Activated CD8-positive, alpha-beta memory T cell treated with anti-CD3 and anti-CD28 coated beads, Interleukin-2, amount 10 ng/mL, durations not matched to agents 7 days and 5 days (primary cell): ENCODE measurements at places on chromosomes 3 and 15. TPM values are rescaled to one million over a fixed set of nuclear protein-coding genes. Genes with fewer than 3 reads are reported as not detected.

UPK1B gene
- total RNA-seq = not detected

PPP1R14D gene
- not detected for total RNA-seq

DNA sequence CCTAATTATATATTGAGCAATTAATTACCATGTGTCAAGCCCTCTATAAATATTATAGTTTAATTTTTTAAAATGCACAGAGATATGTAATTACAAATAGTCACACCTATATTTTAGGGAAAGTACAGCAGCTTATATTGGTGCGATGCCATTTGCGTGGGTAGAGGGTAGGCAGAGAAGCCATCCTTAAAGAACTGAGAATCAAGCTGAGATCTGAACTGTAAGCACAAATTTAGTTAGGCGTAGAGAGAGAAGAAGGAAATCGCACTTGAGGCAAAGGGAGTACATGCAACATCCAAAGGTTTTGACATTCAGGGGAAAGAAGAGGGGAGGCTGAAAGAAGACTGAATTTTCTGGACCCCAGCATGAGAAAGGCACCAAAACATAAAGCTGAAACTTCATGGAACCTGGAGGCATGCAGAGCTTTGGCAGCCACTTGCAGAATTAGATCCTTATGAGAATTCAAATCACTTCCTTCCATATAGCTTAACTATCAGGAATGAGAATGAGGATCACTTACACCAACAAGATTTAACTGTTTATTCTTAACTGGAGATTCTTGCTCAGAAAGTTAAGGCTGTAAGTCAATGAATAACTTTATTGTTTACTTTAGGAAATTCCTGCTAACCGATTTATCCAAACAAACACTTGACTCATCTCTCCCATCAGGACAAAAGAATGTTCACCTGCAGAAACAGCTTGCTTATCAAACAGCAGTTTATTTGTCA lies 114.3 kb downstream of the TGFBR2 start:
- H3K27me3 ChIP-seq = no peaks in the 10 kb centered on the region
- peaks cover 1% of the 10 kb centered on the region for H3K36me3 ChIP-seq
- H3K27ac ChIP-seq = no peak overlapping the region
- no peaks in the 10 kb centered on the region for H3K4me1 ChIP-seq

DNA sequence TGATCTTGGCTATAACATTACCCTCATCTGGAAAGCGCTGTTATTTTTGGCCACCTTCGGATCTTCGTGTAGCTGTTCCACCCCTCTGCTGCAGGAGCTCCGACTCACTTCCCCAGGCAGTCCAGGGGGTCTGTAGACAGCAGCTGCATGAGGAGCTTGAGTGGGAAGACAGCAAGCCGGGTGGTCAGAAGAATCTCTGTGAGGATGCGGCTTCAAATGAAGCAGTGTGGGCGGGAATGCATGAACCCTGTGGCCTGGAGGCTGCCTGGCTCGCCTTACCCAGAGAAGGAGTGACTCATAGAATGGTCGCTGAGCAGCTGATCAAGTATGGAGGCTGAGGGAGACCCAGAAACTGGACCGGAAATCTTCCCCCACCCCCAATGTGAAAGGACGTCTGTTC lies 45.2 kb upstream of the NR2F2 start:
- H3K27me3 ChIP-seq = no peaks in the 10 kb centered on the region
- no peak overlapping the region for H3K27ac ChIP-seq
- H3K4me1 ChIP-seq = no peaks in the 10 kb centered on the region

GRCh38 chr3:196969660-196970546 lies 1.3 kb upstream of the PIGZ start:
- DNase-seq = peak; percentile 70
- peaks cover 17% of the 10 kb centered on the region for H3K4me1 ChIP-seq
- peak overlapping the region; percentile 42 for H3K27ac ChIP-seq
- H3K27me3 ChIP-seq = peaks cover 22% of the 10 kb centered on the region

FETUB gene
- total RNA-seq = not detected
